ENCODE measurements at places on chromosomes 2 and 18.

- no peak for DNase-seq
Measured at GRCh38 chr2:10162586-10163497, 40.3 kb downstream of the RRM2 start.

- no peak for DNase-seq
Measured at GRCh38 chr2:172072303-172072702, 13.0 kb upstream of the DLX1 start.

GRCh38 chr2:15173501-15173900 lies 387.6 kb downstream of the NBAS start:
- no peak for DNase-seq

DNA sequence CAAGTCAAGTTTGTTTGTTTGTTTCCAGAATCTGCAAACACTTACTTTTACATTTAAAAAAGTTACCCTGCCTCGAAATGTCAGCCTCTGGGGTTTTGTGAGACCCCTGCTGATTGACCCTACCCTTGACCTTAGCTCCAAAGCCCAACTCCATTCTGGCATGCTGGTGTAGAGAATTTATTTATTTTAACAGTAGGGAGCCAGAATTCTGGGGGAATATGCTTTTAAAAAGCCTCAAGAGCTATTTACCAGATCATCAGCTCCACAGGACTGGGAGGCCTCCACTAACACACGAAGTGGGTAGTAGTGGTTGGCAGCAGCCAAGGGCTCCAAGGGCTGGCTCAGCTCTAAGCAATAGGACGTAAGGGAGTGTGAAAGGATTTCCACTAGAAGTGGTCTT lies 23.2 kb upstream of the GREB1L start:
- no peak for DNase-seq

GRCh38 chr2:12827721-12828120 lies 111.0 kb downstream of the TRIB2 start:
- no peak for DNase-seq

DNA sequence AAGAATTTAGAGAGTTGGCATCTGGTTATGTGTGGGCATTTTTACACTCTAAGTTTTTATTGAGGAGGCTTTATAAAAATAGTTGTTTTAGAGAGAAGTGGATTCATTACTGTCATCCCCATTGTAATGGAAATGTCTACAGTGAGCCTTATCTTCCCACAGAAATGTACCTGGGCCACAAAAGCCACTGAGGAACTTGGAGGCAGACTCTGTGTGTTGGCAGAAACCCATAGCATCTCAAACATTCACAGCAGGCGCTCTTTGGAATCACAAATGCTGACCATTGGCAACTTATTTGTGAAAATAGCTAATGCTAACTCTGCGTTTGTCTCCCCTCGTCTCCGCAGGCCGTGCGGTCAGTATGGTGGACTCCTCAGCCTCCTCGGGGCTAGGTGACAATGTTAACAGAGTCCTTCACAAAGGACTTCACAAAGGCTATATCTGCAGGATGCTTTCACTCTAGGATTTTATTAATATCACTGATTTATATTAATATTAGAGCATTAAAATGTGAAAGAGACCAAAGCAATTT lies 689.1 kb upstream of the POU3F3 start:
- DNase-seq = no peak

DNA sequence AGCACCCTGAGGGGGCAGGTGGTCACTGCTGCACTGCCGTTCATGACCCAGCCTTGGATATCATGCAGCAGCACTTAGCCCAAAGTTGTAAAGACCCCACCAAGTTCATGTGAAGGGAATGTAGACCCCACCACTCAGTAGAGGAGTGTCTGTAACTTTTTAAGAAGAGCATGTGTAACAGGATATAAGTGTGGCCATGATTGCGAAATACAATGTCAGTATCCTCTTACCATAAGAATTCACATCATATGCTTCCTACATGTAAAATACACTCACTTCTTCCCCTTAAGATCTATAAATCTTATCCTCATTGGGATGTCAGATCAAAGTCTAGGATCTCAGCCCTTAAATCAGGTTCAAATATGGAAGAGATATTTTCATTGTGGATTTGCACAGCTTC lies 276.9 kb downstream of the PTPRM start:
- DNase-seq = no peak

- no peak for DNase-seq
Measured at GRCh38 chr2:65075605-65076344, 19.6 kb downstream of the CEP68 start.
